ENCODE measurements at places on chromosomes 3 and 15. TPM values are rescaled to one million over a fixed set of nuclear protein-coding genes. Genes with fewer than 3 reads are reported as not detected.
A peak's percentile ranks its signal among the peaks of the same experiment; 100 is the strongest.

GRCh38 chr3:187567661-187568121 lies 102.5 kb downstream of the SST start:
- H3K4me3 ChIP-seq, result no peak overlapping the region
- no peaks in the 10 kb centered on the region for H3K27me3 ChIP-seq
- peak overlapping the region; percentile 37 for H3K27ac ChIP-seq
- H3K36me3 ChIP-seq, result no peaks in the 10 kb centered on the region
- peaks cover 19% of the 10 kb centered on the region for H3K4me1 ChIP-seq
- no peak for DNase-seq

DNA sequence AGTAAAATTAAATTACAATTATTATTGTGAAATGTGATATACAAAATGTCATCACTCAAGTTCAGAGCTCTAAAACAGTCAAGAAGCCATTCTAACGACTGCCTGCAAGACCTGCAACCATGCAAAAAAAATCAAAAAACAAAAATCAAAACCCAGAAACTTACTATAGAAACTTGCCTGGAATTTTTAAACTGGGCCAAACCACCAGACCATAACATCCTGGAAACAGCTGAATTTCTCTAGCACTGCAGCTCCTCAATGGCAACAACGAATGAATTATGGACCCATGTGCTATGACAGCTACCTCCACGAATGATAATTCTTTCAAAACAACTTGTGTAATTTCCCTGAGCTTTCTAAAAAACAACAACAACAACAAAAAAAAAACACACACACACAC lies 130.0 kb upstream of the KCNMB2 start:
- H3K27me3 ChIP-seq, result no peaks in the 10 kb centered on the region
- H3K36me3 ChIP-seq, result no peaks in the 10 kb centered on the region
- H3K27ac ChIP-seq, result no peak overlapping the region
- H3K4me1 ChIP-seq, result peaks cover 4% of the 10 kb centered on the region
- no peak overlapping the region for H3K4me3 ChIP-seq
- DNase-seq, result peak; percentile 64

DNA sequence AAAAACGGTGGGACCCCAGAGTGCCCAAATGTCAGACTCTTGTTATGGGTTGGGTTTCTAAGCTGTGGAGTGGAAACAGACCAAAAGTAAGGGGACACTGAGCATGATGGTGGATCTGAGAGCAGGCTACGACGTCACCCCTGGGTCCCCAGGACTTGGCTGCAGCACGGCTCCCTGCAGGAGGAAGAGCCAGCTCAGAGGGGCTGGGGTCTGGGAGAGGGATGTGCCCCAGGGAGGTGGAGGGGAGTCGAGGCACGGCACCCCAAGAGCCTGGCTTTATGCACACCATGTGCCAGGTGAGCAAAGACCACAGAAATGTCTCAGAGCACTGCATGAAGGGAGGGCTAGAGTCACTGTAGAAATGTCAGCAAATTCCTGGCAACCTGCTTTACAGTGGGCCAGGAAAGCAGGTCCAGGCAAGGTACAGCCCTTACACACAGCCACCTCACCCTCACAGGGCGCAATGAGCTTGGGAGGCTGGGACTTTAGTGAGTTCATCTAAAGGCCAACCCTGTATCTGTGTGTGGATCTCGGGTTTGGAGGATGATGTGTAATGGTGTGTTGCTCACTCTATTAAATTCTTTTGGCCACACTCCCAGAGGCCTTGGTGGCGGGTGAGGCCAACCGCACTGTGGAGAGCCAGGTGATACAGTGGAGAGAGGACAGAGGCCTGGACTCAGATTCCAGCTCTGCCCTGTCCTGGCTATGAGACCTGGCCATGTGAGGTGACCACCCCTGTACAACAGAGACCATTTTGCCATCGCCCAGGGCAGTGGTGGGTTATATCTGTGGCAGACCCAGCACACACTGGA lies 14.1 kb downstream of the CTSH start:
- H3K27ac ChIP-seq, result peak overlapping the region; percentile 85
- H3K4me1 ChIP-seq, result peaks cover 42% of the 10 kb centered on the region
- H3K4me3 ChIP-seq, result no peak overlapping the region

Gene CCR3
- total RNA-seq, result not detected

GRCh38 chr3:172253200-172253599 lies 195.1 kb downstream of the GHSR start:
- peaks cover 5% of the 10 kb centered on the region for H3K36me3 ChIP-seq
- no peaks in the 10 kb centered on the region for H3K27me3 ChIP-seq
- no peak overlapping the region for H3K27ac ChIP-seq
- DNase-seq, result no peak

DNA sequence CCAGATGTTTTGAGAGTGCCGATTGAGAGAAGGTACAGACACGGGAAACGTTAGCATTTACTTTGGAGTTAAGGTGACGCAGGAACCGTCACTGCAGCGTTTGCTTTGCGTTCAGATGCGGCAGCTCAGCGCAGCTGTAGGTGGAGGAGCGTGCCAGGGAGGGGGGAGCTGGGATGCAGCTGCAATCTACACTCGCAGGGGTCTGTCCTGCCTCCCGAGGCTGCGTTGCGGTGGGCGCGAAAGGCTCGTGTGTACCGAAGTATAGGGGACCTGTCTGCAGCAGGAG lies 425 bp upstream of the FYTTD1 start:
- H3K27me3 ChIP-seq, result no peaks in the 10 kb centered on the region
- no peaks in the 10 kb centered on the region for H3K4me1 ChIP-seq
- H3K36me3 ChIP-seq, result no peaks in the 10 kb centered on the region
- H3K4me3 ChIP-seq, result peak overlapping the region; percentile 93

Gene OIP5
- total RNA-seq, result 0.94 TPM

- no peaks in the 10 kb centered on the region for H3K27me3 ChIP-seq
- H3K4me3 ChIP-seq, result no peak overlapping the region
- no peaks in the 10 kb centered on the region for H3K4me1 ChIP-seq
Observed at GRCh38 chr3:167666563-167666962, 12.8 kb upstream of the WDR49 start.

DNA sequence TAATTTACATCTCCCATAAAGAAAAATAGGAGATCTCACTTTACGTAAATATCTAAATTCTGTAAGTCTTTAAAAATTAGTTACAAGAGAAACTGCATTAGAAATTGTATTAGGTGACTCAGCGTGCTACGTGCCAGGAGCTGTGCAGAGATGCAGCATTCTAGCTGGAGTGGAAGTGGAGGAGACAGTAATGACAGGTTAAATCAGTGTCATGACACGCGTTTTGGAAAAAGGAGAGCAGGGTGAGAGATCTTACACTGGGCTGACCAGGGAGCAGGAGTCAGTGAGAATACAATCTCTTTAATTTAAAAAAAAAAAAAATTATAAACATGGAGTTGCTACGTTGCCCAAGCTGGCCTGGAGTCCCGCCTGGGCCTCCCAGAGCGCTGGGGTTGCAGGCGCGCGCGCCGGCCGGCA lies 635 bp downstream of the TUBGCP5 start:
- H3K4me3 ChIP-seq, result peak overlapping the region; percentile 92
- peaks cover 6% of the 10 kb centered on the region for H3K36me3 ChIP-seq
- no peak for DNase-seq
- H3K4me1 ChIP-seq, result no peaks in the 10 kb centered on the region
- no peaks in the 10 kb centered on the region for H3K27me3 ChIP-seq

DNA sequence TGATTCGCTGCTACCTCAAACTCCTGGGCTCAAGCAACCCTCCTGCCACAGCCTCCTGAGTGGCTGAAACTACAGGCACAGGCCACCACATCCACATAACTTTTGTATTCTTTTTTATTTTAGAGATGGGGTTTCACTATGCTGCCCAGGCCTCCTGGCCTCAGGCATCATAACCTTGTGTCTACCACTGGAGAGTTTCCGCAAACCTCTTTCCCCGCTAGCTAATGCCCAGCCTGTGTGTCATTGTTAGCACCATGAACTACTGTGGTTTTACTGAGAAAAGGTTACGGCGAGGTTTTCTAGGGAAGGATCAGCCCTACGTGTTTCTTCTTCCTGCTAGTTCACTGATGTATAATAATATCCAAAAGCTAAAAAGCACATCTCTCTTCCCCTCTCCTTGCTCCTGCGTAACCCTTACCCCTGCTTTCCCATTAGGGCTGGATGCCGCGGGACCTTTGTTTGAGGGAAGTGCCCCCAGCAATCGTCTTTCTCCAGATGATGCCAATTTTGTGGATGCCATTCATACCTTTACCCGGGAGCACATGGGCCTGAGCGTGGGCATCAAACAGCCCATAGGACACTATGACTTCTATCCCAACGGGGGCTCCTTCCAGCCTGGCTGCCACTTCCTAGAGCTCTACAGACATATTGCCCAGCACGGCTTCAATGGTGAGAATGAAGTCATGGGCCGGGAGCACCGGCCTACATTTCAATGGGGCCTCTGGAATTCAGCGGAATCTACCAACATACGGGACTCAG lies 113.7 kb downstream of the LIPC start:
- H3K27ac ChIP-seq, result no peak overlapping the region
- H3K4me3 ChIP-seq, result no peak overlapping the region
- DNase-seq, result no peak
- no peaks in the 10 kb centered on the region for H3K36me3 ChIP-seq
- peaks cover 8% of the 10 kb centered on the region for H3K4me1 ChIP-seq

GRCh38 chr3:177878192-177878591 lies 658.0 kb upstream of the KCNMB2 start:
- no peaks in the 10 kb centered on the region for H3K36me3 ChIP-seq
- H3K4me1 ChIP-seq, result no peaks in the 10 kb centered on the region
- DNase-seq, result no peak

- no peaks in the 10 kb centered on the region for H3K27me3 ChIP-seq
- no peaks in the 10 kb centered on the region for H3K36me3 ChIP-seq
- H3K4me3 ChIP-seq, result no peak overlapping the region
- no peaks in the 10 kb centered on the region for H3K4me1 ChIP-seq
Observed at GRCh38 chr3:157199841-157200240, 39.9 kb upstream of the CCNL1 start.

DNA sequence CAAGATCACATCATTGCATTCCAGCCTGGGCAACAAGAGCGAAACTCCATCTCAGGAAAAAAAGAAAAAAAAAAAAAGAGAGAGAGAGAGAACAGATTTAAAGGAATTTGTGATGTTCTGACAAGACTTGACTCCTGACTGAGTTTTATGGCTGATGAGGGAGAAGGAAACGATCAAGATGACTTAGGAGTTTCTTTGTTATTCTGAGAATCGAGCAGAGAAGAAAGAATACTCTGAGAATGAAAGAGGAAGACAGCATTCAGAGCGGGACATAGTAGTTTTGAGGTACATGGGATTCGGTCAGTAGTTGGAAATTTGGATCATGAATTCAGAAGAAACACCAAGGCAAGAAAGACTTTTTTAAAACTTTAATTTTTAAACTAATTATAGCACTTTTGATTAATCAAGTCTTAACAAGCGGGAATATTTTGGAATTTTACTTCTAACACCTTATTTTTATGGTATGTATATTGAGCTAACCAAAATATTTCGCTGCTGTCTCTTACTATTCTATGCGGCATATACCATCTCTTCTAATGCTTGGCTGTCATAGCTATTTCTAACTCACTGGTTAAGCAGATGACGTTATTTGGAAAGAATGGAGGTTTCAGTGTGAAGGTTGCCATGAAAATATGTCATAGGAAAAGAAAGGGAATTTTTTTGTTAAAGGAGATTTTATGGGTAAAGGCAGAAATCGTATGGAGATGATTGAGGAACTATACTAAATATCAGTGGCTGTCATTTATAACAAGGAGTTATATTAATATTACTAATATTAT lies 644.1 kb downstream of the RBMS3 start:
- no peaks in the 10 kb centered on the region for H3K36me3 ChIP-seq
- no peak for DNase-seq
- no peaks in the 10 kb centered on the region for H3K27me3 ChIP-seq
- H3K4me1 ChIP-seq, result peaks cover 2% of the 10 kb centered on the region
